Stimulated activated CD4-positive, alpha-beta T cell treated with anti-CD3 and anti-CD28 coated beads, Interleukin-1b, Interleukin-23, amount 100 ng/mL, for 4 hours (primary cell): ENCODE measurements at places on chromosomes 4 and X.

DNA sequence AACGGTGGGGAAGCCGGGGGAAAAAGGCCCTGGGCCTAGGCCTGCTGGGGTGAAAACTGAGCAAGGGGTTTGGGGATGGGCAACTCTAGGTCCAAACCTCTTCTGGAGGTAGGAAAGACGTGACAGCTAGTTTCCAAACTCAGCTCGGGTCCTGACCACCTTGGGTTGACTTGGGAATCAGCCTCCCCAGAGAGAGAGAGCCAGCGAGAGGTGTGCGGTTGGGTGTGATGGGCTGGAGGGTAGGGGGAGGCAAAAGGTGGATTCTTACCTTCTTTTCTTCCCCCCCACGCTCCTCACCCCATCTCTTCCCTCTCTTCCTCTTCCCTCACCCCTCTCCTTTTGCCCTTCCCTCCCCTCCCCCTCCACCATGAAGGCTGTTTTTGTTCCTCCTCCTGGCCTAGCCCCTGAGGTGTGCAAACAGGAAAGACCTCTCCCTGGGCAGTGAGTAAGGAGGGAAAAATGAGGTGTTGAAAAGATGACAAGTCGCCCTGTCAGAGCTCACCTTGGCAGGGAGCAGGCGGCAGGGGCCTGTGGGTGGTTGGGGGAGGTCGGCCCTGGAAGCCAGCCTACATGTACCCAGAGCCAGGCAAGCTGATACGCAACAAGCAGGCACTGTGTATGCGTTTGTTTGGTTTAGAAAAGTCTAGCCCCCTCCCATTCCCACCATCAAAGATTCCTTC is 14.8 kb downstream of the PJA1 start:
- no peak for DNase-seq

DNA sequence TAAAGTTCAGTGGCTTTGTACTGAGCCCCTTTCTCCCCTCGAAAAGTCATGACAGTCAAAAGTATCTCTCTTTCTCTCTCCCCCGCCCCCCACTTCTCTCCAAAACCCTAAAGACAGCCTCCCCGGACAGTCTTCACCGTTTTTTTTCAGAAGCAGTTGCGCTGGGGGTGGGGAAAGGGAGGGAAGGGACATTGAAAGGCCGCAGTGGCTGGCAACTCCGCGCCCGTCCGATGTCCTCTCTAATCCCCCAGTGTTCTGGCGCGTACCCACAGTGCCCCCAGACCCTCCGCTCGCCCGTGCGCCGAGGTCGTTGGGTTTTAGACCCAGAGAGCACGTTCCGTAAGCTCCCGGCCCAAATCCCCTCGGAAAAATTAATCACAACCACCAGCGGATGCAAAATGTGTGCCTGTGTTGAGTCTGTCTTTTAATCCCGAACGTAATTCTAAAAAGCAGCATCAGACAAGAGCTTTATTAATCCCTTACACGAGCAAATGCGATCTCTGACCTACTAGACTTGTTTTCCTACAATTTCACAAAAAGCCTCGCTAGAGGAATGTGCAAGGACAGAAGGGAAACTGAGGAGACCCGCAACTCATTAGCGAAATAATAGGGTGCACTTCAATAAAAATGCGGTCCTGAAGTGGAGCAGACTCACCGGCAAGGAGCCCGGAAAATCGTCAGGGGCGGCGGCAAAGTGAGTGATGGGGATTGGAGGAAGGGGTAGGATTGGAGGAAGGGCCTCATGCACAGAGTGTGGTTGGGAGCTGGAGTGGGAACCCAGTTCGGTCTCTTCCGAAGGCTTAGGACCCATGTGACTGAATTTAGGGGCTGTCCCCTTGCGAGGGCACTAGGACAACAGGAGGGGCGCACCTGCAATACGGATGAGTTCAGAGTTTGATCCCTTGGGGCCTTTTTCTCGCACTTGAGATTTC is 12.2 kb upstream of the PRDM8 start:
- no peak for DNase-seq

DNA sequence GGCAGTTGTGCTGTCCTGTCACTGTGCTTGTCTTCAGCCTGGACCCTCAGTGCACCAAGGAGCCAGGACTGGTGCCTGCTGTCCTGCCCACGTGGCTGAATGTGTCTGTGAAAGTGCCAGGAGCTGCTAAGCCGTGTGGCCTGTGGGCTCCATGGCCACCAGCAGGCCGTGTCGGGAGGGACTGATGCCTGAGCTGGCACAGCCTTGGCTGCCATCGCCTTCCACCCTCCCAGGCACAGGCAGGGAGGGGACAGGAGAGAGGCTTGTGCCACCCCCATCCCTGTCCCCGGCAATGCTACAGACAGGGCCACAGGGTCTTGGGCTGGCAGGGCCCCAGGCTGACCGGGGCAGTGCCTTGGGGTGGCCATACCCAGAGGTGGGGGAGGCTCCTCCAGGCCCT is 24.8 kb downstream of the DOK7 start:
- no peak for DNase-seq

GRCh38 chr4:149102765-149103164 is 660.6 kb upstream of the NR3C2 start:
- no peak for DNase-seq

DNA sequence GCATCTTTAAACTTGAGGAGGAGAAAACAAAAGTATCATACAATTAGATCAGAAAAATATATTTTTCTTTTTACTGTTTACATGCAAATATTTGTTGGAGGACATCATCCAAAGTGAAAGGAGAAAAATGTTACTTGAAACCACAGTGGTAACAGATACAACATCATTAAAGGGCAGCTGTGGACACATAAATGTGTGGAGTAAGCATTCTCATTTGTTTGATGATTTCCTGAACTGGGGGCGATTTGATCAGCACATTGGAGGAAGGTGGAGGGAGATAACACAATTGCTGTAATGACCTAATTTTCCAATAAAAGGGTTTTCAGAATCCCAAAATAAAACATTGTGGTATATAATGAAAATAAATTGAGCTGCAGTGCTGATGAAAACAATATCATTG is 314.5 kb upstream of the HS3ST1 start:
- no peak for DNase-seq

GRCh38 chr4:98524230-98524629 is 134.2 kb downstream of the TSPAN5 start:
- DNase-seq: no peak

- DNase-seq: no peak
Observed at GRCh38 chr4:90121676-90122354, 5.4 kb upstream of the CCSER1 start.

GRCh38 chrX:32126997-32127396 is 1055.2 kb upstream of the FTHL17 start:
- DNase-seq: no peak

GRCh38 chrX:23610495-23610894 is 56.8 kb upstream of the PRDX4 start:
- no peak for DNase-seq

GRCh38 chrX:12910423-12911121 is 4.2 kb downstream of the TLR8 start:
- DNase-seq: no peak

DNA sequence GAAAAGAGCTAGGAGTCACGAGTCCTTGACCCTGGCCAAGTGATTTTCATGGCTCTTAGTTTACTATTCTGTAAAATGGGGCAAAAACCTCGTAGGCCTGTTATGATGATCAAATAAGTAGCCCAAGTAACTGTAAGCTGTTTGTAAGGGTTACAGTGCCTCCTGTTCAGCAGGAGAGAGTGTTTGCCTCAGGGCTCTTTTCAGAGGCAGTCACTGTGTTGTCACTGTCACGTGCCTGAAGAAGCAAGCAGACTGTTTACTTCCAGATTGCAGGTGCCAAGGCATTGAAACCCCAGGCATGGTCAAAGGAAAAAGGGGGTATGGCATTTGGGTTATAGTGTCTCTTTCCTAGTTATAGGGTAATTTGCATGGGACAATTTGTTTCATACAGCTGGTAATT is 4.5 kb downstream of the RAB39B start:
- DNase-seq: no peak

GRCh38 chr4:165506849-165507248 is 128.0 kb downstream of the CPE start:
- DNase-seq: no peak

- no peak for DNase-seq
Observed at GRCh38 chr4:2652415-2653160, 103.5 kb downstream of the TNIP2 start.

DNA sequence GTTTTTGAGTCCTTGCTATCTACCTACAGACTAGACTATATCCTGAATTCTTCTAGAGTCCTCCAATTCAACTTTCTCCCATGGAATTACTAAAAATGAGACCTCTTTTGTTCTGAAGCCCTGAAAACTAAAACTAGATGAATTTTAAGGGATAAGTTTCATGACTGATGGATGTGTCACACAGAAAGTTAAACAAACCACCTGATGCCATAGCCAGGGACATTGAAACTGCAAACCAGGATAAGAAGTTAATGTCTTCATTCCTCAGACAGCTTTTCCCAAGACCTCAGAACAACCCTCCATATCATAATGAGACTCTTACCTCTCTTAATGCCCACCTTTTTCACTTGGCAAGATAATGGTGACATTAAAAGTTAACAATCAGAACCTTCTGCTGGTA is 81.5 kb upstream of the PTPN13 start:
- DNase-seq: no peak

DNA sequence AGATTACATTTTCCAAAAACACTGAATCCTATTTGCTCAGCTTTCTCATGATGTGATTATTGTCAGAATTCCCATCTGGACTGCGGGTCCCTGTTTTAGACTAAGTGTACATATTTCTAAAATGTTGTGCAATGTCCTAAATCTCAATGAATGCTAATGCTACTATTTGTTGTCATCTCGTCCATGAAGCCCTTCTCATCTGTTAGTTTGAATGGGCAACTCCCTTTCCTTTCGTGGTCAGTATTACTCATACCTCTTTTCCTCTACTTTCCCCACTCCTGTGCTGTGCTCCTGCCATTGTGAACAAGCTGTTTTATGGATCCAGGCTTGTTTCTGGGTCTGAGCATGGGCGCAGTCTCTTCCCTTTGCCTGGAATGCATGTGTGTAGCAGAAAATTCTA is 91.0 kb downstream of the MID1 start:
- no peak for DNase-seq

- no peak for DNase-seq
Observed at GRCh38 chr4:184818216-184818564, 7.6 kb downstream of the ACSL1 start.

DNA sequence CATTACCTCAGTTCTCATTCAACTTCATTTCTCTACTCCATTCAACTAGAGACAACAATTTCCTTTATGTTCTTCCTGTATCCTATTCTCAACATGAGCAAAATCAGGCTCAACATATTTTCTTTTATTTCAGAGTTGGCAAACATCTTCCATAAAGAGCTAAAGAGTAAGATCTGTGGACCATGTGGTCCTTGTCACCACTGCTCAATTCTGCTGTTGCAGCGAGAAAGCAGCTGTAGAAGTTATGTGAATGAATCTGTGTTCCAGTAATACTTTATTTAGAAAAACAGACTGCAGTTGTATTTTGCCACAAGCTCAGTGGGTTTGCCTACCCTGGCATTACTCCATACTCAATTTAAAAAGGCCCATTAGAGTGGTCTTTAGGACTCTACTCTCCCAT is 2057.3 kb downstream of the ARAP2 start:
- no peak for DNase-seq

DNA sequence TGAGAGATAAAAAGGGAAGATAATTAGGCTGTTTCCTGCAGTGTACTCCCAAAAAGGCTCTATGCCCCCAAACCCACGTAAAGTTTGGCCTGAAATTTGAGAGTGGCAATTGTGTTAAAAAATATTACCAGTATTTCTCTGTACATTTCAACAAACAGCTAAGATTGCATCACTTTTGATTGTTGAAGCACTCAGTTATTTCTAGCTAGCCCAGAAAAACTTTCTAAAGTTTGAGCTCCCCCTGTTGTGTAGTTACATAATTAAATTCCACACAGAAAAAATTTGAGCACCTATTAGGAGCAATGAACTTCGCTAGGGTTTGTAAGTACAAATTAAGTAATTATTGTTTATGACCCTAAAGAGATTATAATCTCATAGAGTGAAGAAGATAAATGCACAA is 109.4 kb downstream of the DLG3 start:
- no peak for DNase-seq

GRCh38 chr4:16222957-16223527 is 3.2 kb downstream of the TAPT1 start:
- DNase-seq: no peak

- DNase-seq: no peak
Observed at GRCh38 chrX:29528281-29528680, 687.1 kb upstream of the MAGEB2 start.

- no peak for DNase-seq
Observed at GRCh38 chr4:147994076-147994475, 262.2 kb downstream of the ARHGAP10 start.

DNA sequence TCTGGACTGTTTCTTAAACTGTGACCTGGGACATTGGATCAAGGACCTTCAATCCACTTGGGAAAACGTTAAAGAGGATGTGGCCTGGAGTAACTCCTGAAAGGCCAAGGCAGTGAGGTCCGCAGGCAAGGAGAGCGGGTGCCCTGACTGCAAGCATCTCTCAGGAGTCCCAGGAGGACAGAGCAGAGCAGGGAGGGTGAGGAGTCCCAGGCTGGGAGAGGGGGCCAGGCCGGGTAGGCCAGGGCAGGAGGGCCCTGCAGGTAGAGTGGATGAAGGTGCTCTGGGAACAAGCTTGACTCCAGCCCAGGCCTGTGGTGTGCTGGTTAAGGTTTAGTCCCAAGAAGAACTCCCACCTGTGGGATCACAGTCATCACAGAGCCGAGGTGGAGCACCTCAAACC is 13.8 kb downstream of the PNMA6E start:
- DNase-seq: no peak

DNA sequence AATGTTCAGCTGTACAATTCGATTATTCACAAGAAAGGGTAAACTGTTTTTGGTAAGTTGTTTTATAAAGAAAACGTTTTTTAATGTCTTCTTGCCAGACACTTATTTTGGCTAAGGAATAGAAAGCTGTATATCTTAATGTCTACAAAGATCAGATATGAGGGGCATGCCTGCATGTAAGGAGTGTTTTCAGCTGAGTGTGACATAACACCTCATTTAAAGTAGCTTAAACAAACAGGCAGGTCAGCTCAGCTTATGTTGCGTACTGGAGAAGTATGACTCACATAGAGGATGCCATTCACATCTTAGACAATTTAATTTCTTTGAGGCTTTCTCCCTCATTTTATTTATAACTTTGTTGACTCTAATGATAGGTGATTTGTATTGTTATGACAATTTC is 30.4 kb downstream of the LAMTOR3 start:
- DNase-seq: no peak

DNA sequence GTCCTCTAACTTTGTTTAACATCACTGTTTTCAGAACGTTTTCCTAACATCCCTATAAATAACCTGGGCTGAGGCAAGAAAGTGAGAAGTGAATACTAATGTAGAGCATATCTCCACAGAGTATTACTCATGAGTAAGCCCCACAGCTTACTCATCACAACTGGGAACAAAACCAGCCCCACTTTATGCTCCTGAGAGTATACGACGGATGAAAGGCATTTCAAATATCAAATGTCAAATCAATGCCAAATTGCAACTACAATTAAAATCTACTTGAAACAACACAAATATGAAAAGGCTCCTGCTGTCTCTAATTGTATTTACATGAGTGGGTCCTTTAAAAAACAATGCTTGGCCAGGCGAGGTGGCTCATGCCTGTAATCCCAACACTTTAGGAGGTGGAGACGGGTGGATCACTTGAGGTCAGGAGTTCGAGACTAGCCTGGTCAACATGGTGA is 41.2 kb downstream of the SH3RF1 start:
- no peak for DNase-seq

GRCh38 chr4:89173336-89174090 is 62.2 kb downstream of the TIGD2 start:
- DNase-seq: no peak

- DNase-seq: no peak
Observed at GRCh38 chr4:173520921-173521466, 9.0 kb downstream of the HAND2 start.
